ENCODE measurements at places on chromosomes 16 and 17.

GRCh38 chr17:80388175-80388574 lies 26.8 kb upstream of the ENDOV start:
- DNase-seq: no peak

DNA sequence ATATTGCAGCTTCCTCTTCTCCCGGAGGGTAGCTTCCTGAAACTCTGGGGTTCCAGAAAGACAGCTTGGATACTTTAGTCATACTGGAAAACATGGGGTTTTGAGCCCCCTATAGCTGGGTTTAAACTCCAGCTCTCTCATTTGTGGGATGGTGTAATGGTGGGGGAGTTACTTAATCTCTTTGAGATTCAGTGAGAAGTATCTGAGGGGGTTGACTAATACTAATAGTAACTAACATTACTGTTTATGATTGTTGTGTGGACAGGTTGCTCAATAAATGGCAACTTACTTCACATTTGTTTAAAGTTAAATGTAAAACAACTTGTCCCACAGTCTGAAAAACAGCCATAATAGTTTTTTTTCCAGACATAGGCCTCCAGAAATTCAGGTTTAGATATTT lies 5.1 kb upstream of the SUZ12 start:
- DNase-seq: no peak

DNA sequence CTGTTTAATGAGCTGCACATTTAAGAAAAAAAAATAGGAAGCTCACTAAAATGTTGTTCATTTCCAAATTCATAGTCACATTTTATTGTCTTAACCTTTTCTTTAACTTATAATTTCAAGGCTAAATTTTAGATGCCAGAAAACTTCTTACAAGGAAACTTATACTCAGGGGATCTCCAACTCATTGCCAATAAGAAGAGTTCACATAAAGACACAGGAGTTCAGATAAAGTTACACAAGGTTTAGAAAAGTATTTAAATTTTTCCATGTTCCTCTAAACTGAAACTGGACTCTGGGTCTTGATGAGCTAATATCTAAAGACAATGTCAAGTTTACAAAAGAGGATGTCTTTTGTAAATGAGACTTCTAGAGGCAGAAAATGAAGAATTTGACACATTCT lies 190.7 kb upstream of the KCNJ16 start:
- no peak for DNase-seq

DNA sequence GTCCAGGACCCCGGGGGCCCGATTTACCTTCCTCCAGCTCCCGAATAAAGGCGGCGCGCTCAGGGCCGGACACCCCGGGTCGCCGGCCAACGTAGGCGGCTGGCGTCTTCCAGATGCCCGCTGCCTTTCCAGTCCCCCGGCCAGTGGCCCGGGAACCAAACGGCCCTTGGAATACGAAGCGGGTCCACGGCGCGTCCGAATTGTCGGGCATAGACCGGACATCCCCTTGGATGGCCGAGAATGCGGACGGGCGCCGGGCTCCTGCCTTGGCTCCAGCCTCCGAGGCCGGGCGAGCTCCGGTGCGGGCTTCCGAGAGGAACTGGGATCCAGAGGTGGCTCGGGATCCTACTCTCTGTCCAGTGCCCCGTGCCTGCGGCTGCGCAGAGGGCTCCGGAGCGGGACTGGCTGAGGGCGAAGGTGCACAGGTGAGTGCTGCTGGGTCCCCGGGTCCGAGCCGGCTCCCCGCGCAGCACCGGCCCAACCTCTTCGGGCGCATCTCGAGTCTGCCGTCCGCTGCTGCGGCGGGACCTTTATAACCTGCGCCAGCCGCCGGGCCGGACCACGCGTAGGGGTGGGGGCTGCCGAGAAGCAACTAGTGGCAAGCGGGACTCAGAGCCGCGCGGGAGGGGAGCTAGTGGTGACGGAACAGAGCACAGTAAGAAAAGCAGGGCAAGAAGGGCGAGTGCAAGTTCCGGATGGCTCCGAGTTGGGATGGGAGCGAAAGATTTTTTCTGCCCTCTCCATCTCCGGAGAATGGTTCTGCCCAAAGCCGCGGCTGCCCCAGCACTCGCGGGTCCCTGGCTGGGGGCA lies at the start of gene HAP1:
Gene HAP1 (minus strand): TSS at position 505 of the 810 bp plus-strand sequence. CDS start 9 bp downstream, at position 496.
- peak; percentile 5 for DNase-seq

GRCh38 chr17:35023538-35023937 lies 40.0 kb downstream of the RFFL start:
- DNase-seq: no peak

GRCh38 chr17:40915199-40915661 lies 22.2 kb downstream of the KRT23 start:
- no peak for DNase-seq

DNA sequence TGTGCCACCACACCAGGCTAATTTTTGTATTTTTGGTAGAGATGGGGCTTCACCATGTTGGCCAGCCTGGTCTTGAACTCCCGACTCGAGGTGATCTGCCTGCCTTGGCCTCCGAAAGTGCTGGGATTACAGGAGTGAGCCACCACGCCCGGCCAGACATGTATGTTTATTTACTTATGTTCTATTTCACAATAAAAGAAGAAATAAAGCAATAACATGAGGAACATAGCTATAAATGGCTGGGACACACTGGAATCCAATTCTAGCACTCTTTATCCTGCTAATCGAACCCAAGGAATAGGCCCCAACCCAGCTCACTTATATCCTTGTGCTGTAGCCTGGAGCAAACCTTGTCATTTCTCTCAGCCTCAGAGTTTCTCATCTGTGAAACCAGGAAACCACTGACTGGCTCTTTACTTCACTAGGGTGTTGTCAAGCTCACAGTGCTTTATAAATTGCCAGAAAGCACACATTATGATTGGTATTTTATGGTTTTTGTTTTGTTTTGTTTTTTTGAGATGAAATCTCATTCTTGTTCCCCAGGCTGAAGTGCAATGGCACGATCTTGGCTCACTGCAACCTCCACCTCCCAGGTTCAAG lies 4.3 kb upstream of the ODAD4 start:
- DNase-seq: no peak

- DNase-seq: no peak
These were observed 5.1 kb upstream of the HEXIM1 start for GRCh38 chr17:45143094-45143670.
